Bone marrow (tissue), 2 donors: ENCODE measurements at places on chromosomes 16 and 17.

- DNase-seq: no peak
Observed at GRCh38 chr17:62637809-62638208, 10.3 kb downstream of the MRC2 start.

DNA sequence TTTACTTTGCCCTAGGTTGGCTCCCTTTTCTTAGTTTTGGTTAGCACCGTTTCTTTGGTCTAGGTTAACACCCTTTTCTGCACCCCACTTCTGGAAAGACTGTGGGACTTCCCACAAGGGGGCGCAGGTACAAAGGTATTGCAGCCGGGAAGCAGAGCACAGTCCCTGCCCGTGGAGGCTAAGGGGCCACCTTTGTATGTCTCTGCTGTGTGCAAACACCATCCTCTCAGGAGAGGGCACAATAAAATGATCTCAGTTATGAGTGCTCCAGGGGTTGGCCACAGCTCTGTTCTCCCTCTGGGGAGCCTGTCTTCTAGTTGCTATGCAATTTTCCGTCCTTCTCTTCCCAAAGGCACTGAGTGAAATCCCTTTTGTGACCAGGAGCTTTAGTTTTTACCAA lies 28.4 kb upstream of the TMC5 start:
- no peak for DNase-seq

- no peak for DNase-seq
Observed at GRCh38 chr16:73420676-73421075, 372.7 kb upstream of the ZFHX3 start.

DNA sequence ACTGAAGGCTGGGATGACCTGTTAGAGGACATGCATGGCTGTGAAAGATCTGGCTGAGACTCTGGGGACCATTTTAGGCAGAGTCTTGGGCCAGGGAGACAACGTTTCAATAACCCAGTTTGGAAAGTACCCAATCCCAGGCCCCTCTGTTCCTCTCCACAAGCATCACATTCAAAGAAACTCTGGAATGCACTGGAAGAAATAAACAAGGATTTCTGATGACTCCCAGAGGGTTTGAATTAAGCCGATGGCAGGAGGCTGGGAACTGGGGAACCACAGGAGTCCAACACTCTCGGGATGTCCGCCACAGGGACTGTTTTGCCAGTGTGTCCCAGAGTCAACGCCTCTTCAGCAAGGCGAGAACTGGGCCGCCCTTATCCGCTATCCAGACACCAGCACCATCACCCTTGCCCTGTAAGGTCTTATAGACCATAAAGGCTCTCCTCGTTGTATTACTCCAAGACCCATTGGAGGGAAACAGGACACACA lies 3.3 kb downstream of the PMP22 start:
- DNase-seq: no peak

GRCh38 chr16:81384006-81384405 lies 60.6 kb upstream of the CMIP start:
- no peak for DNase-seq
